ENCODE measurements at places on chromosomes 16 and 17.

- DNase-seq = no peak
Measured at GRCh38 chr17:61460796-61461585, 8.8 kb downstream of the TBX4 start.

- DNase-seq = no peak
Measured at GRCh38 chr17:57523926-57524632, 221.0 kb downstream of the CCDC182 start.

DNA sequence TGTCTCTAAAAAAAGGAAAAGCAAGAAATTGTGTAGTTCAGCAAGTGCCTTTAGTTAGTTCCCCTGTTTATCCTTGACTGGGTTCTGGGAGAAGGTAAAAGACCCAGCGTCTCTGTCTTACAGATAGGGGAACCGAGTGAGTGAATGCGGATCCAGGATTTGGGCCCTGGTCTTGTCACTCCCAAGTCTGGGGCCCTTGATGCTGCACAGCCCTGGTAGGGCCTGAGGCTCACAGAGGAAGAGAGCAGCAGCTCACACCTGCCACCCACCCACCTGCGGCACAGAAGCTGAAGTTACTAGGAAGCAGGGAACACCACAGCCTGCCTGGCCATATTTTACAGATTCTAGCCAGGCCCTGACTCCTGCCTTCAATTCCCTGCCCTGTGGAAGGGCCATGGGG, 22.2 kb downstream of the LASP1 start:
- DNase-seq = no peak

GRCh38 chr17:5033352-5034015, 1.7 kb downstream of the SLC52A1 start:
- no peak for DNase-seq

DNA sequence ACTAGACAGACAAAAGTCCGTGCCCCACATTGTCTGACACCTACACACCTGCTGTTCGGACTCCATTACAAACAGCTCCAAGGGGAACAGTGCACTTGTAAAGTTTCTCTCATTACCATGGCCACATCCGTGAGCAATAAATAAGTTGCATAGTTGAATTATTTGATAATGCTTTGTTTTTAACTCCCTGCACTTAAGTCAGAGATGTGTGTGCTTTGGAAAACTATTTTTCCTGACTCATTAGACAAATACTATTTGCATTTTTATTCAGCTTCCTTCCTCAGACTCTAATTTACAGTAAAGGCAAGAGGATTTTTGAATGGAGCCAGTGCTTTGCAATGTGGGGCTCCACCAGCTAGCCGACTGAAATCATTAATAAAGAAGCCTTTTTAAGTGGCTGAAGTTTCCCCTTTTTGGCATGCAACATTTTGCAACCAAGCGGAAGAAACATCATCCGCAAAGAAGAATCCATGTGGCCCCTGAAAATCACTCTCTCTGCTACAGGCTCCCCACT, 6.5 kb upstream of the CCL2 start:
- DNase-seq = no peak

DNA sequence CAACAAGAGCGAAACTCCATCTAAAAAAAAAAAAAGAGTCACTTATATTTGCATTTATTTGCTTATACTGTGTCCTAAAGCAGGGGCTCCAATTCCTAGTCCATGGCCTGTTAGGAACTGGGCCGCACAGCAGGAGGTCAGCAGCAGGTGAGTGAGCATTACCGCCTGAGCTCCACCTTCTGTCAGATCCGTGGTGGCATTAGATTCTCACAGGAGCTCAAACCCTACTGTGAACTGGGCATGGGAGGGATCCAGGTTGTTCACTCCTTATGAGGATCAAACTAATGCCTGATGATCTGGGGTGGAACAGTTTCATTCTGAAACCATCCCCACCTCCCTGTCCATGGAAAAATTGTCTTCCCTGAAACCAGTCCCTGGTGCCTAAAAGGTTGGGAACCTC, 24.9 kb downstream of the ITGB3 start:
- no peak for DNase-seq

DNA sequence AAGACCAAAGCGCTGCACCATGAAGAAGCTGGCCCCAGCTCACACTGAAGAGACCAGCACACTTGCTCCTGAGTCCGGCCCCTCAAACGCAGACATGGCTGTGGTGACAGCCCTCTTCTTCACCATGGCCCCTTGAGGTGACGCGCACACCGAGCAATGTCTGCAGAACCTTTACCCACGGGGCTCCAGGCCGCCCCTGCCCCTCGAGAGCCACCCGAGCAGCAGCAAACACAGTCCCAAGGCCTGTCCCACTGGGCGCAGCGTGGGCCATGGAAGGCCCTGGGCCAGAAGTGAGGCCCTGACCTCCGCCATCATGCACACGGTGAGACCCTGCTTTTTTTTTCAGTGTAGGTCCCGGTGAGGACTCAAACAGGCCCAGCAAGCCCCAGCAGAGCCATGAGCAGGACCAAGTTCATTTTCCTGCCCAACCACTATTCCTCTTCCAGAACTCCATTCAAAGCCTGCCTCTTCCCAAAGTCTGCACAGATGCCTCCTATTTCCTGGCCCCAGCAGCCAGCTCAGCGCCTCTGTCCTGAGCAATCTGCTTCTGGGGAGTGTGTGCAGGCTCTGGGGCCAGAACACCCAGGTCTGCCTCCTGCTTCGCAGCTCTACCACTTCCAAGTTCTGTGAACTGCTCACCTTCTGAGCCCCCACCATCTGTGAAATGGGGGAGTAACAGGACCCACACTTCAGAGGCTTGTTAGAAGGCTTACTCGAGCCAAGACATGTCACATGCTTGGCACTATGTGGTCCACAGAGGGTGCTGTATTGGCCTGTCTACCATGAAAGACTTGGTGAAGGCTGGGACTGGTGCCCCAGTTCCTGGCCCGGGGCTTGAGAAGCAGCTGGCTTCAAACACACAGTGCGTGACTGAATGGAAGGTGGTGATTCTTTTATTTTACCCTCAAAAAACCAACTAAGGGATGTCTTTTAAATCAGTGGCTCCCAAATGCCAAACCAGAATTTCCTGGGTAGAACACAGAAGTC, 35.7 kb upstream of the GSG1L start:
- DNase-seq = no peak

DNA sequence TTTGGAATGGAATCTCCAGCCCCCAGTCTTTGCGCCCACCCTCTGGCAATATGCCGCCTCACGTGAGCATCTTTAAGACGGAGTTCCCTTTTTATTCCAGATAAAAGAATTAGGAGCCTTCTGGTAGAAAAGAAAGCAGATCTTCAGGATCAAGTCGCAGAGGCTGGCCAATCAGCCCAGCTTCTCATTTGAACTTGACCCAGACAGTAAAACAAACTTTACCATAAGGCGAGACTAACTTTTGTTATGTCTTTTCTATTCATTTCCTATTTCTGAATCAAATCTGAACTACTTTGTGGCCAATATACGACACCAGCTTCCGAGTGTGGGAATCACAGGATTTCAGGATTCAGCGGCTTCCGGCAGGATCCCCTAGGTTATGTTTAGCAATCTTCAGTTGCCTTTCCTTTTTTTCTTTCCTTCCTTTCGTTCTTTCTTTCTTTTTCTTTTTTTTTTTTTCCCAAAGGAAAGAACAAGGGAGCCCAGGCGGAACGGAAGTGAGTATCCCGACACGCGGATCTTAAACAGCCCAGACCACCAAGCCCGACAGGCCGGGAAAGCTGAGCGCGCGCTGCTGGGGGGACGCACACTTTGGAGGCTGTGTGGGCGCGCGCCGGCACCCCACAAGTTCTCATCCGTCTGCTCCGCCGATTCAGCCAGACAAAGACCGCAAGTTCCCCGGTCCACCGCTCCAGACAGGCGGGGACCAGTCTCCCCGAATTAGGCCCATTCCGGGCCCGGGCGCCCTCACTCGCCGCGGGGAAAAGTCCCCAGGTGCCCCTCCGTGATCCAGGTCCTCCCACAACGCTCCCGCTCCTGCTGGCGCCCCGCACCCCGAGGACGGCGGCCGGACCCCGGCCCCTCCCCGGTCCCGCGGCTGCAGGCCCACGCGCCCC, 633 bp downstream of the TBC1D16 start:
- peak; percentile 20 for DNase-seq

- DNase-seq = no peak
Measured at GRCh38 chr16:27801289-27801945, 251.5 kb downstream of the KATNIP start.

- DNase-seq = no peak
Measured at GRCh38 chr17:57701124-57701523, 44.0 kb downstream of the CCDC182 start.

- no peak for DNase-seq
Measured at GRCh38 chr17:3502466-3502865, 26.7 kb downstream of the ASPA start.

GRCh38 chr16:15946257-15947044, 3.0 kb upstream of the ABCC1 start:
- DNase-seq = peak; percentile 53

DNA sequence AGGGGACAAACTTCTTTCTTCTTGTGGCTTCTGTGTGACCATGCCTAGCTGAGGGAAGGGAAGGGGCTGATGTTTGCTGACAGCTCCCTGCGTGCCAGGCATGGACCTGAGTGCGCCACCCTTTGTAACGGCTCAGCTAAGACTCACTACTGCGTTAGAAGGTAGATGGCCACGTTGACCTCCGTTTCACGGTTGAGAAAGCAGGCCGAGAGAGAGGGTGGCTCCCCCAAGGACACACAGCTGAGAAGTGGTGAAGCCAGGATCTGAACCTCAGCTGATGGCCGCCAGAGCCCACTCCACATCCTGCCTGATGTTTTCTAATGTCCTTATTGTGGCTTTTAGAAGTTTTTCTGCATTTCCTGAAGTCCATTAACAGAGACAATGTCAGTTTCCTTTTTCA, 45.1 kb downstream of the RGS9 start:
- DNase-seq = no peak

DNA sequence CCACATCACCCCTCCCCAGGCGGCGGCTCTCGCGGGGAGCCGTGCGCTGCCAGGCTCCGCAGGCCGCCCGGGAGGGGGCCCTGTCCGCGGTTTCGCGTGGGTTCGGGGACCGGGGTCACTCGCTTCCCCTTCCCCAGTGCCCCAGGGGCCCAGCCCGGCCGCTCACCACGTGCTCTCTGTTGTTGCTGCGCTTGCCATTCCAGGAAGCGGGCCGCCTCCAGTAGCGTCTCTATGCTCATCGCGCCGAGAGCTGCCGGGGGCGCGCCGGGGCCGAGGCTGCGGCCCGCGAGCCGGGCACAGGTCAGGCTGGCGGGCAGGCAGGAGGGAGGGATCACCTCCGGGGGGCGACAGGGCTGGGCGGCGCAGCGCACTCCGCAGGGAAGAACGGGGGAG, 390 bp downstream of the MNT start:
- no peak for DNase-seq

DNA sequence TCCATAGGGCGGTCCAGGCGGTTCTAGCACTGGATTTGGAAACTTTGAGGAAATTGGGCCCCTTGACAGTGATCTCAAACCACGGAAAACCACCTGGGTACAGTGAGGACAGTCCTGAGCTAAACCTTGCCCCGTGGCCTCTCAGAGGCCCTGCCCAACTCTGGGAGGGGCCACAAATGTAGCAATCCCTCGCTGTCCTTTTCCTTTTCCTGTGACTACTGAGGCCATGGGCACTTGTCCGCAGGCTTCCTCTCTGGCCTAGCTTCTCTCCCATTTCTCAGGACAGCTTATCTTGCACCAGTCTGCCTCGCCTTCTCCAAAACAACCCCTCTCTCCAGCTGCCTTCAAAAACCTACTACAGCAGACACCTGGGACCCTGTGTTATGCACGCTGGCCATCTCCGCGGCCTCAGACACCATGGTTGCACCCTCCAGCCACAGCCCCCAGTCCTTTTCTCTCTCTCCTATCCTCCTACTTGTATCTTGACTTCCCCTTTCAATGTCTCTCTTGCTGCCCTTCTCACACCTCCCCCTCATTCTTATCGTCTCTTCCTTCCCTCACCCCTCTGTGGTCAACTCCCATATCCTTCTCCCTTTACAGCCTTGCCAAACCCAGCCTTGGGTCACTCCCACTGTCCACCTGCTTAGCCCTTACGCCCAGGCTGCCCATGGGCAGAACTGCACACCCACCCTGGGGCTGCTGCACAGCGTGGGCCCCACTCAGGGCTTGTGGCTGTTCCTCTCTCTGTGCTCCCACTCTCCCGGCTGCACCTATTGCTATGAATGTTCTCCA, 7.6 kb downstream of the SCPEP1 start:
- DNase-seq = no peak

GRCh38 chr16:46972429-46973206, 856 bp downstream of the DNAJA2 start:
- peak; percentile 5 for DNase-seq

GRCh38 chr16:47310792-47311211, 150.1 kb downstream of the ITFG1 start:
- DNase-seq = no peak

- DNase-seq = no peak
Measured at GRCh38 chr17:44170499-44171201, at the start of gene ASB16. TSS of gene ASB16 (plus strand) at chr17:44170704. CDS start at chr17:44170790, 86 bp downstream.

- no peak for DNase-seq
Measured at GRCh38 chr16:48206594-48207242, 37.4 kb upstream of the LONP2 start.

GRCh38 chr17:16486373-16487250, 5.4 kb downstream of the LRRC75A start:
- DNase-seq = peak; percentile 40

DNA sequence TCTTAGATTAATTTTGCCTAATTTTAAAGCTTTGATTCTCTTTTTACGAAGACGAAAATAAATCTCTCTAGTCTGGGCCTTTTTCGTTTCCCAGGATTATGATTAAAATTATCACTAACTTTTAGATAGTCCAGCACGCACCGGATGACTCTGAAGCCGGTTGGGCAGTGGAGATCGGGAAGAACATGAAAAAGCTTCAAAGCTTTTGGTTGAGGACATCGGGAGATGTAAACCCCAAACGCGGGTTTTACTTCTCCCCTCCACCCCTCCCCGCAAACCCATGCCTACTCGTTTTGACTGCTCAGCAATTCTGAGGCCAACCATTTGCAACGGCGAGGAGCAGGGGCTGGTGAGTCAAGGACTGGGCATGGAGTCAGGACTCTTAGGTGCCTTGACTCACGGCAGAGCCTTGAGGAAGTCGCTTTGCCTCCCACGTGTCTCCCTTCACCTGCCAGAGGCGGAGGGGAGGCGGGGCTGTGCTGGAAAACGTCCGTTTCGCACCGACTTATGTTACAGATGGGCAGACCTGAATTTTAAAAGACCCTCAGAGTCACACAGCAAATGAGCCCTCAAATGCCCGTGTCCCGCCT, 989 bp upstream of the DUSP14 start:
- peak; percentile 91 for DNase-seq

DNA sequence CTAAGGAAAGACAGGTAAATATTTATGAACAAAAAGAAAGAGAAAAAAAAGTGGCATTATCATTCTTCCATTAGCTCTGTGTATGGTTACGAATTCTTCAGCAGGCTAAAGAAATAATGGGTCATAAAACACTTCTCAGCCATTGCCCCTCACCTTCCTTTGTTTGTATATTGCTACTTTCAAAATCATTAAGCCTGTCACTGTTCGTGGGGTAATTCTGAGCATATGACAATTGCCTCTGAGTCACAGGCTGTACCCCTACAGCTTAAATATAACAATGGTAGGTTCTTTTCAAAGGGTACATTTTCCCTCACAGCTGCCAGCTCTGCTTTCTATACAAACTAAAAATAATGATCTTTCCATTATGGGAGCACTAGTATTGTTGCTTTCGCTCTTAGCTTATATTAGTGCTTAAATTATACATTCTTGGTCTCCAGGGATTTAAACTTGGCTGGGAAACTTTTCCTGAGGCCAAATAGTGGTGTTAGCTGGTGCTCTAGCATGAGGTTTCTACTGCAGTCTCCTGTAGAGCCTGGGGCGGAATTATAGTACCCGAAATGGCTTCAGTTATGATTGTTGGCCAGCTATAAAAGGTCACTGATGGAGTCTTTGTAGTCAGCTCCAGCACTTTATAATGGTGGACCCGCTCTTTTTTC, 74.7 kb upstream of the CDH11 start:
- no peak for DNase-seq
